ENCODE measurements at places on chromosomes 5 and 9.

DNA sequence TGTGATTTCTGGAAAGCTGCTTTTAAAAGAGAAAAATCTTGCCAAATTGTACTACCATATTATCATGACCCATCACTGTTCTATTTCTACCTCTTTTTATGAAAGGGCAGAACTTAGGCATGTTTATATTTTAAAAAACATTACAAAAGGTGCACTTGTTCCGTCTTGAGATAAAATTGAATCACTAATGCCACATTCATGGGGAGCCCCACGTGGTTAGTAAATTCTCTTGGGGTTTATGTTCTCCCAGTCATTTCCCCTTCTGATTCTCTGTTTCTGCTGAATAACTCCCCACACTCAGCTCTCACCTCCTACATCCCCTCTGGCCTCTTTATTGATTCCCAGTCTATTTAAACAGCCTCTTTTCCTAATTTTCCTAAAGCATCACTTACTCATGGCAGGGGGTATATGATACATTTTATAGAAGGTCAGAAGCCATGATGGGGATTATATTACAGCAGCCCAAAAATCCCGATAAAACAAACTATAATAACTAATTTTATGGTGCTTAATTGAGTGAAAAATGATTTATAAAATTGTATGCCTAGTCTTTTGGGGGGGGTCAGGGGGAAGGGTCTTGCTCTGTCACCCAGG lies 19.7 kb upstream of the VLDLR start:
- DNase-seq, result no peak

DNA sequence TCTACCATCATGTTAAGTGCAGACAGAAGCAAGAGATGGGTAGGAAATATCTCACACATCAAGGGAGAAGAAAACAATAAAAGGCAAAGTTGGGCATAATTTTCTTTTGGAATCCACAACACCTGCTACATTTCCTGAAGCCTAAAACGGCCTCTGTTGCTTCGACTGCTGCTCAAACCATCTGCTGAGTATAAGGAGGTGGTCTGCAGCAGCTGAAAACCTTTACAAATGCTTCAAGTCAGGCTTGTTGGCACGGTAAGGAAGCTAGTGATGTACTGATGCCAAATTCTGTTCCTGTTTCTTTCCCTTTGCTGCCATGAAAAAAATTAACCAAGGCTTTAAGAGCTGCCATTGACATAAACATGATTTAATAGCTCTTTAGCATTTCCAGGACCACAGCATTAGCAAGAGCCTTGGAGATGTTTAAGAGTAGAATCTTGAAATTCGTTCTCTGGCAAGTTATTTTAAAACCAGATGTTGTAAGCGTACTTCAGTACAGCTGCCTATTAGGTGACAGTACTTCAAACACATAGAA lies 75.6 kb downstream of the DMRTA1 start:
- no peak for DNase-seq

- DNase-seq, result peak; percentile 23
Observed at GRCh38 chr5:135930029-135930948, 24.5 kb downstream of the LECT2 start.

GRCh38 chr5:147259837-147260236 lies 25.0 kb downstream of the STK32A start:
- no peak for DNase-seq

- no peak for DNase-seq
Observed at GRCh38 chr9:76927540-76928240, 21.8 kb upstream of the PRUNE2 start.

- DNase-seq, result no peak
Observed at GRCh38 chr9:135490166-135490870, 10.2 kb upstream of the MRPS2 start.

- DNase-seq, result no peak
Observed at GRCh38 chr5:58046371-58046770, 413.5 kb downstream of the PLK2 start.

DNA sequence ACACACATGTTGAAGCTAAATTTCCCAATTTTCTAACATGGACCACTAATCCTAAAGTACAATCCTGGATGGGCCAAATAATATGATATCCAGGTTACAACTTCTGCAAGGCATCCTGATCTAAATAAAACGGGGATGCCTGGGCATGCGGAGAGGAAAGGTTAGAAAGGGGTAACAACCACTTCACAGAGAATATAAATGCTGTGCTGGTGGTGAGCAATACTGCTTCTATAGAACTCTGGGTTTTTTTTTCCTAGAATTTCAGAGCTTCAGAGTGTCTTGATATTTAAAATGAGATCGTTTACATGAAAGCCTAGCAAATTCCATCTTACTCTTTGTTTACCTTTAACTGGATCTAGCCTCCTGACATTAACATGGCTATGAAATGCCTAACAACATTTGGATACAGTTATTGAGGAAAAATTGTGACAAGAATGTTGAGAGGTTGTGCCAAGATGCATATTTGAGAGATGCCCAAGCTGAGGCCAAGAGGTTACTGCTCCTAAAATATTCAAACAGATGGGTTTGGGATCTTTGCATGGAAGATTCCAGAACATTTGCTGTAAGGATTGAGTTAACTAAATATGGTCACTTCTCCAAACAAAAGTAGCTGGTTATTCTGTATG lies 22.4 kb downstream of the TNFAIP8 start:
- no peak for DNase-seq

GRCh38 chr5:124948062-124948753 lies 201.8 kb upstream of the ZNF608 start:
- DNase-seq, result no peak

- no peak for DNase-seq
Observed at GRCh38 chr9:37908698-37909186, 4.8 kb upstream of the SLC25A51 start.

DNA sequence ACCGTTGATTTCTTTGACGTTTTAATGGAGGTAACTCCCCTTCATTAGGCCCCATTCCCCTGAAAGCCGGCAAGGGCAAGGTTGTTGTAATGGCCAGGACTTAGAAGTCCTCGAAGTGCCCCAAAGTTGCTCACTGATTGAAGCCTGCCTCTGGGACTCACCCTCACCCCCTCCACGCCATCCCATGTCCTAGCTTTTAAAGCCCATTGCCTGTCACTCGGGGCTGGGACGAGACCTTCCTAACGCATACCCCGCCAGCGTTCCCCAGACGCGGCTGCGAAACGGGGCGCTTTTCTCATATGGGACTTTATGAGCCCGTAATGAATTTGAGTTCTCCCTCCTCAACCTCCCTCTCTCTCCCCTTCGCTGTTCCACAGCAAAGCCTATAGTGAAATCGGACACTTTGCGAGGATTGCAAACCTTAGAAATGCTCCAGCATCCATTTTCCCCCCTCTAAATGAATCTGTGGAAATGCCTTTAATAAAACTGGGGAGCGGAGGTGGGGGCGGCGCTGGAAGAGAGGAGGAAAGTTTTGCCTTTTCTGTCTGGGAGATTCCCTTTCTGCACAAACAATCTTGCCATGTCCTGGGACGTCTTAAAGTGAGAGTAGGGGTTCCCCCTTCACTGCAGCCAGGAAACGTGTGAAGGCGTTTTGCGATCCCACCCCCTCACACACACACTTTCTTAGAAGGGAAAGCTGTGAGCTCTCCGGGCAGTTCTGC lies 1.5 kb downstream of the PAPPA start:
- no peak for DNase-seq

DNA sequence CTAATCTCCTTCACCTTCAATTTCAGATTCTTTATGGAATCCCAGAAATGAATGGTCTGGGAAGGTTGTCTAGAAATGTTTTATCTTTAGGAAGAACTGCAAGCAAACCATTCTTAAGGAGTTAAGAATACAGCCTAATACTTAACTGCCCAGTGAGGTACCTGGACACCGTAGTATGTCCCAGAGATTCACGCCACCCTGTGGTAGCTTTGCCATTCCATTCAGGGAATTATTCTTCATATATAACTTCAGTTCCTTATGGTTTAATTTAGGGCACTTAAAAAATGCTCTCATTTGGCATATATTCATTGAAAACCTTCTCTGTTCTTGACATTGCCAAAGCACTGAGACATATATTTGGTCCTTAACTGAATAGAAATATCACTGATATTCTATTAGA lies 49.7 kb downstream of the ACTBL2 start:
- DNase-seq, result no peak

DNA sequence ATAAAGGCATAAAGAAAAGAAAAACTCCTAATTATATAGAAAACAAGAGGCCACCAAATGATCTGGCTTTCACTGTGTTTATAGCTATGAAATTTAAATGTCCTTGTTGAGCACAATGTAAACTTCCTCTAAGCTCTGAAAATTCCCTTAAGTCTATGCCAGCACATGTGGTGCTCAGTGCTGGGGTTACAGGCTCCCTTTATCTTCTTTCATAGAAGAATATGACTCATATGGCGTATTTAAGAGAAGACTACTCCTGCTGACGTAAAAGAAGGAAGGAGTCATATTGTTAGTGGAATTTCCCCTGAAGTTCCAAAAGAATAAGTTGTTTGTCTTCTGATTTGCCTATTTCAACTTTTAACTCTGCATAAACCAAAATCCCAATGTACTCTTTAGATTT lies 30.4 kb downstream of the RNF145 start:
- DNase-seq, result peak; percentile 46

GRCh38 chr9:114499528-114499927 lies 5.7 kb downstream of the WHRN start:
- DNase-seq, result no peak

DNA sequence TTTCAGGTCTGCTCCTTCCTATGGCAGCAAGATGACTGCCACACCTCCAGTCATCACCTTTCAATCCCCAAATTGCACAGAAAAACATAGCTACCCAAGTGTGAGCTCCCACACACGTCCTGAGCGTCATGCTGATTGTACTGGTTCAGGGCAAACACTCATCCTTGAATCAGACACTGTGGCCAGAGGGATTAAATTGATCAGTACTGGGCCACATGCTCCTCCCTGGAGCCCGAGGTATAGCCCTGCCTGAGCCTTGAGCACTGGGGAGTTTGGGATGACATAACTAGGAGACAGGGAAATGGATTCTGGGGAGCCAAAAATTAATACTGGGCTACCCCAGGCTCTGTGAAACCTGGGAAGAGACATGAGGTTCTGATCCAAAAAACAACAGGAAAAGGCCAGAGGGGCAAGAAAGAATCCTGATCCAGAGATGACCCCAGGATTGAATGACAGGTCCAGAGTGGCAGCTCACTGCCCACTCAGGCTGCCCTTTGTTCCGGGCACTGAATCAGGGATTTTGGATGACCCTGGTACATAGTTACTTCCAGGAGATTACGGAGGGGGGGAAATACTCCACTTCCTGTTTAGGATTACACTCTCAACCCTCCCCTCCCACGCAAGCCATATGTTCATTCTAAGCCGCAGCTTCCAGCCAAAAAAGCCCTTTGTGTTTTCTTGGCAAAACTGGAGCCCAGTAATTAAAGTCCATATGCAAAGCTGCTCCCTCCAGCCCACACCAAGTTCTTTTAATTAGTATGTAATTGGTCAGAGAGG lies 141.6 kb upstream of the SPRY4 start:
- DNase-seq, result peak; percentile 22

GRCh38 chr9:83007521-83008300 lies 55.2 kb downstream of the RASEF start:
- DNase-seq, result no peak

- no peak for DNase-seq
Observed at GRCh38 chr9:117081641-117082317, 333.1 kb downstream of the ASTN2 start.

- no peak for DNase-seq
Observed at GRCh38 chr9:115374724-115375268, 256.8 kb upstream of the TNC start.

DNA sequence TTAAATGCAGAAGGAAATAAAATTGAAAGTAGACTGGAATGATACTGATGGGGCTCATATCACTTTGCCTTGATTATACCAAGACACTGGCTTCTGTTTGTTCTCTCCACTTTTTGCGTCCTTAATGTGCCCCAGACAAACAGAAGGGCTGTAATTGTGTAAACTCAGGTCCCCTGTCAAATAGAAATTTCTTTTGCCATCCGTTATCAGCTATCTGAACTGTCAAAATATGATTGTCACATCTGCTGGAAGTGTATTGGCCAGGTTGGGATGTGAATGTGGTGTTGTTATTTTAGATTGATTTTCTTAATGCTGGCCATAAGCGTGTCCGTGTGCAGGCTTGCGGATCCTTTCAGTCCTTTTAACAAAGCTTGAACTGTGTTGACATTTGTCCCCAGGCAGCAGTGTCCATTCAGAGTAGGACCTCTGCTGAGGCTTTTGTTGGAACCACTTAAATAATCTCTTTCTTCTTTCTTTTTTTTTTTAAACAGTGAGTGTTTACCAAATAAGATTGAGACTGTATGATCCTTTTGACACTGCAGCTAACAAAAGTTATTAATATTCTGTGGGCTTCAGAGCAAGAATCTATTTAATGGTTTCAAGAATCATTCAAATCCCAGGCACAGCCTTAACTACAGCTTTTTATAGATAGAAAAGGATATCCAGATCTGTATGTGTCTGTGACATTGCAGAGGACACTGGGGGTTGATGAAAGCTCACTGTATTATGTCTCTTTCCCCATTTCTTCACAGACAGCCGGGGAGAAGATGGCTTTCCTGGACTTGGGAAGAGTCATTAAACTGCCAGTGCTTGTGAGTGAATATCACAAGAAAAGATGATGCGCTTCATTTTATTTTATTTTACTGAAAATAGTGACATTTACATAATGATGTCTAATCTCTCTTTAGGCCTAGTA lies 171.7 kb downstream of the ZNF608 start:
- DNase-seq, result no peak

- DNase-seq, result no peak
Observed at GRCh38 chr5:647311-647710, 35.2 kb downstream of the CEP72 start.

DNA sequence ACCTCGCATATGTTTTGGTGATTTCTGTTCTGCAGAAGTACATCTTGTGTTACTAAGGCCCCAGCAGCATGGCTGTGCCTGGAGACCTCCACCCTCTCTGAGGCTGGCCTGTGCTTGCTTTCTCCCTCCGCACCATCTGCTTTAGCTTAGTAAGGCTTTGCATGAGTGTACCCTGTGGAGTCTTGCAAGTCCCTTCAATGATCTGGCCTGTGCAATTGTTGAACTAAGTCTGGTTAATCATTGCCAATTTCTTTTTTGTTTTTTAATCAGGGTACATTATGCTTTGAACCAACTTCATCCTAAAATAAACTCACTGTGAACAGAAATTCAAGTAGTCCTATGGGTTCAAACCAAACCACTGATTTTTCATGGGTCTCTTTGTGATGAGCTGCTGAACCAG lies 32.3 kb downstream of the ACOT12 start:
- no peak for DNase-seq

GRCh38 chr9:11794984-11795383 lies 898.2 kb upstream of the TYRP1 start:
- no peak for DNase-seq

DNA sequence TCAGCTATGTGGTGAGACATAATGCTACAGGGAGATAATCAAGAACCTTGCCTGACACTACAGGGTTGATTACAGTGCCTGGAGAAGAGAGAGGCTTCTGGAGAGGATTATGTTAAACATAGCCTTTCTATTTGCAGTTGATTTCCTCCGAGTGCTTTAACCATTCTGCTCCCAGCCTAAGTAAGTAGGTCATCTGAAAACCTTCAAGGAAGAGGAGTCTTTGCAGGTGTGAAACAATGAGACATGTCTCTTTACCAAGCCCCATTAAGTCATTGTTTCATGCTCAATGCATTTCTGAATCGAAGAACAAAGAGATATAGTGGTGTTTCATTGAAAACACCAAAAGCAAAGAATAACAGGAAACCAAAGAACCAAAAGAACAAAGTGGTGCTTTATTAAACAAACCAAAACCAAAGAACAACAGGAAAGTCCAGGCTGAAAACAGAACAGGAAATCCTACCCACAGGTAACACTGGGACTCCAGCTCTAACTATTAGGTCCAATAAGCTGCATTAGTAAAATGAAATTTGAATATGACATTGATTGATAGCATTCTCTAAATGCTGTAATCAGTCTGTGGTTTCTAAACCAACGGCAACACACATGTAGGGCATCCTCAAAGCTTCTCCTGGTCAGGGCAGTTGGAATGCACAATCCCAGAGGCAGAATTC lies 113.3 kb upstream of the SPATA31D4 start:
- DNase-seq, result no peak

All from HTR-8/SVneo (cell line).